ENCODE measurements at places on chromosomes 2 and 18.

DNA sequence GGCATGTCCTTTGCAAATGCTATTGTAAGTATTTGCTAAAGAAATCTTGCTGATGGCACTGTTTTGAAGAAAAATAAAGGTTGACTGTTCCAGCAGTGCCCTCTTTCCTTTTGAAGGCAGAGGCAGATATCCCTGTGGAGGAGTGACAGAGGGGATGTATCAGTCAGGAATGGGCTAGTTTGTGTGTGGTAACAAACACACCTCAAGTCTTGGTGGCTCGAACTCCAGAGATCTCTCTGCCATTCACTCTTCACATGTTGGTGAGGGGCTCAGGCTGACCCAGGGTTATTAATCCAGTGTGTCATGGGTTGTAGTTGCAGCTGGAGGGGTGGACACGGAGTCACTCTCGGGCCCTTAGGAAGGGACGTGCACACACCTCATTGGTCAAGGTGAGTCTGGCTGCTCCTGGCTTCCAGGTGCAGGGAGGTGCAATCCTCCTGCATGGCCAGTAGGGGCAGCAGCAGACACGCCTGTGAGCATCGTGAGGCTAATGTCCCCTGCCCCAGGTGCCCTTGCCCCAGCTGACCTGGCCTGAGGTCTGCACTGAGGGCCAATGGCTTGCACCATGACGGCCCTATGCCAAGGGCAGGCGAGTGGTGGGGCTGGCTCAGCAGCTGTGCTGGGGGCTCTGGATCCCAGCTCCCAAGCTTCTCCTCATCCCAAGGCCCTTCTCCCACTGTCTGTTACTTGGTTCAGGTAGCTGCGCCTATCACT is 146.5 kb downstream of the ASB1 start:
- DNase-seq = no peak

GRCh38 chr18:42632801-42633200 is 482.7 kb downstream of the RIT2 start:
- no peak for DNase-seq

DNA sequence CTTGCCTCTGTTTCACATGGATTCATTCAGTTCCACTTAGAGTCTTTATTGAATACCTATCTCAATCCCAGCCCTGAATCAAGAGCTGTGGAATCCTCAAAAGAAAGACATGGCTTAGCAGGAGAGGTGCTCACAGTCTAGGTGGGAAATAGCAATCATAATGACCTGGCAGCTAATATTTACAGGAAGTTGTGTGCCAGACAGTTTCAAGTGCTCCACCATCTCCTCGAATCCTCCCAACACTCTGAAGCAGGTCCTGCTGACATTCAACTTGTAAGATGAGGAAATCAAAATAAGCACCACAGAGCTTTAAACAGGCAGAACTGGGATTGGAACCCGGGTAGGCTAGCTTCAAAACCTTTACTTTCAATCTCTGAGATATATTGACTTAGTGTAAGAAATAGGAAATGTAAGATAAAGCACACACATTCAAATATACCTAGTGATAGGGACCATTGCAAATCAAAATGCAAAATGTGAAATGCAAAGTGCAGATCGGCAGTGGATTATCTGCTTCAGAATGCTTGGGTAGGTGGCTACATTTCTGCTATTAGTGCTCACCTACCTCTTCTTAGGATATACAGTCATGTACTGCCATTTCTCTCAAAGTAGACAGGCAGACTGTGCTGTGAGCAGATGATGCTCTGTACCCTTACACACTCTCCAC is 182.0 kb downstream of the PRKCE start:
- DNase-seq = no peak

DNA sequence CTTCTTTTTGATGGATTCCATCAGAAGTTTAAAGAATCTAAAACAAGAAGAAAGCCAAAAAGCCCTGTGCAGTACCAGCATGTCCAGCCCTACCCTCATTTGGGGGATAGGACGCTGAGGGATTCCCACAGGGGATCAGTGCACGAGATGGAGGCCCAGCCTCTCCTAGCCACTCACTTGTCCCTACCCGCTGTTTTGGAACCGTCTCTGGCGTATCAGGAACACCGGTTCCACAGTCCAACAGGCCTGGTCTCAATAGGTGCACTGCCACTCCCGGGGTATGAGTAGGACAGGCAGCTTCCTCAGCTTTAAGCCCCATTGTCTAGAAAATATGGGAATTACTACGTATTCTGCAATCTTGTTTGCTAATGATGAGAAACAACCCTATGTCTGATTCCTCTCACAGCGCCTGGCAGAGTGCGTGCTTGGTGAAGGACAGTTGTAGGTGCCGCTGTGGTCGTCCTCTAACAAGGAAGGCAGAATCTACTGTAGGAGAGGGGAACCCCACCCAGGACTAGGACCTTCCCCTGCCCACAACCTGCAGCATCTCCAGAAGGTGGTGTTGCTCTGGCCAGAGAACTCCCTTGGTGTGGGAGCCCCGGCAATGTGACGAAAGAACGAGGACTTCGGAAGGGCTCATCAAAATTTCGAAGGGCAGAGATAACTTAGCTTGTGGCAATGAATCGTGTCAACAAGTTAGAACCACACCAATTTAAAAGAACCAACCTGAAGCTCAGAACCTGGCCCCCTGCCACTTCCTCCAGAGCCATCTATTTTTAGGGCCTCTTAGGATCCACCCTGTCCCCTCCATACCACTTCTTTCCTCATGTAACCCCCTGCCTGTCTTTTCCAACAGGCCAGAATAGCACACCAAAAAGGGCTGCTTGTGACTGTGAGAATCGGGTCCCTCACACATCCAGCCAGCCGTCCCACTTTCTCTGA is 71.7 kb downstream of the POLR1A start:
- DNase-seq = no peak

DNA sequence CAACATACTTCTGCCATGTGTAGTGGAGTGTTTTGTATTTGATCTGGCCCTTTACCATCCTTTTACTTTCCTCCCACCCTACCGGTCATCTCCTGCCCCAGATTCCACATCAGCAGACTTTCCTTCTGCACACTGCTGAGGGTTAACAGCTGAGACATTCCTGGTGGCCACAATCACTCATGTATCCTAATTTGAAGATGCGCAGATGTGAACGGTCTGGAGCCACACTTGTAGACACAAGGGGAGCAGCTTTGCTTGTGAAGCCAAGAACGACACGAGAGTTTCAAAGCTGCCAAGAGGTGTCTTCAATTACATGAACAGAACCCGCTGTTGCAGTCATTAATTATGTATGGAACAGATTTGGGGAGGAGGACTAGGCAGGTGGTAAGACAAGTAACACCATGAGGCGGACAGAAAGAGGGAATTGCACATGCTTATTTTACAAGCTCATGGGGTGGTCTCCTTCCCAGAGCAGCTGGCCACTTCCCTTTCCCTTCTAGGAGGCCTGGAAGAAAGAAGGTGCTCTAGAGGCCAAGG is 260.7 kb upstream of the KLHL29 start:
- no peak for DNase-seq

DNA sequence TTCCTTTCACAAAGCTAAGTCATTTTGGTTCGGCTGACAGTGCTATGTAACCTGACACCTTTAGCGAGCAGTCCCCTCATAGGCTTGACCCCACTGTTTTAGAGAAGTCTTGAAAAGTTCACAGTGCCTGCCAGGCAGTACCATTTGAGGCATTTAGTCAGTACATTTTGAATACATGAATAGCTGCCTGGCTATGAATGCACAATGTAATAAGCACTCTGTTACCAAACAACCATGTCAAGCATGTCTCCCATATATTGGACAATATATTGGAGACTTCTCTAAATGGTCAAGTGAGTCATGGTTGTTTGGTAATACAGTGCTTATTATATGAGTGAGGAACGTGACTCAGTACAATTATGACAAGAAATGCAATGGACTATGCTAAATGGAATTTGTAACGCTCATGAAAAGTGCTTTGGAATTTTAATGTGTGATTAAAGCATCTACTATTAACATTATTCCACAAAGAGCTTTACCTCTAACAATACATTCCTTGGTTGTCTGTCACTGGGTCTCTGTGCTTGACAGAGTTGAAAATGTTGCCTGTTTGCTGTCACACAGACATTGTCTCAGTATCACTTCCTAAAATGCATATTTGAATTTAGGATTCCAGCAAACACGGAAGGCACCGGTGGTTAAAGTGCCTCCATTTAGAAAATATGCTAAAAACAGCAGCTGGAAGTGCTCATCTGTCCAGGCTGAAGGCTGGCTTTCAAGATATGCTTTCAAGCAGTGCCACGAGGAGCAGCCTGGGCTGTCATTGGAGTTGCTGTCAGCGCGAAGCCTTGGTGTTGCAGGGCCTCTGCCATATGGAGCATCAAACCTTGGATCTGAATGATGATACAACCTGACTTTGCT is 458.6 kb downstream of the FBXO15 start:
- DNase-seq = no peak

DNA sequence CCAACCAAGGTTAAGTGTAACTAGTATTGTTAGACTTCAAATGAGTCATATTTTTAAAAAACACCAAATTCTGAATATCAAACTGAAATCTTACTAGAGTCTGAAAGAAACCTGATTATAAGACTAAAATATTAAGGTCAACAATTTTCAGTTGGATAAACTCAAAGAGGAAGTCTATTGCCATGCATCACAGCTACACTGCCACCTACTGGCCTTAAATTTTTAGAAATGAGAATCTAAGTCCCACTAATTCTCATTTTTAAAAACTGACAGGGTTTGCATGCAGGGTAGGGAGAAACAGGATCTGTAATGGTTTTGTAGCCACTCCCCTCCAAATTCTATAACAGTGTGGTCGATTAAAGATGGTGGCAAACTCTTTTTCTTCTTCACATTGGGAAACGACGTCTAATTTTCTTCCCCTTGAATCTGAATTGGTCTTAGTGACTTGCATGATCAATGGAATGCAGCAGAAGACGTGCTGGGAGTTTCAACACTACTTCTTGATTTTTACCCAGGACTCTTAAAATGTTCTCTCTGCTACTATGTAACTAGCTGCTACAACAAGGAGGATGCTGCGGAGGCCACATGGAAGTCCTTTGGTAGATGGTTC is 176.1 kb upstream of the SESTD1 start:
- DNase-seq = no peak

- DNase-seq = no peak
Observed at GRCh38 chr2:150388289-150388625, 99.2 kb downstream of the RND3 start.

- DNase-seq = no peak
Observed at GRCh38 chr2:237752761-237753165, 45.8 kb upstream of the RBM44 start.

- DNase-seq = no peak
Observed at GRCh38 chr2:200509235-200509611, 645 bp downstream of the KCTD18 start.

- DNase-seq = no peak
Observed at GRCh38 chr2:97675430-97676113, 6.1 kb downstream of the C2orf92 start.

DNA sequence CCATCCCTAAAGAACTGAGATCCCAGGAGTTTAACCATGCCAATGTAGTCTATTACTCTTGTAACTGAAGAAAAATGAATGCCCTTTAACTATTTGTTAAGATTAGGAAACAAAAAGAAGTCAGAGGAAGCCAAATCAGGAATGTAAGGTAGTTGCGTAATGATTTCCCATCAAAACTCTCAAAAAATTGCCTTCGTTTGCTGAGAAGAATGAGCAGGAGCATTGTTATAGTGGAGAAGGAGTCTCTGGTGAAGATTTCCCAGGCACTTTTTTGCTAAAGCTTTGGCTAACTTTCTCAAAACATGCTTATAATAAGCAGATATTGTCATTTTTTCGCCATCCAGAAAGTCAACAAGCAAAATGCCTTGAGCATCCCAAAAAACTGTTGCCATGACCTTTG is 224.0 kb upstream of the SIX2 start:
- DNase-seq = no peak

DNA sequence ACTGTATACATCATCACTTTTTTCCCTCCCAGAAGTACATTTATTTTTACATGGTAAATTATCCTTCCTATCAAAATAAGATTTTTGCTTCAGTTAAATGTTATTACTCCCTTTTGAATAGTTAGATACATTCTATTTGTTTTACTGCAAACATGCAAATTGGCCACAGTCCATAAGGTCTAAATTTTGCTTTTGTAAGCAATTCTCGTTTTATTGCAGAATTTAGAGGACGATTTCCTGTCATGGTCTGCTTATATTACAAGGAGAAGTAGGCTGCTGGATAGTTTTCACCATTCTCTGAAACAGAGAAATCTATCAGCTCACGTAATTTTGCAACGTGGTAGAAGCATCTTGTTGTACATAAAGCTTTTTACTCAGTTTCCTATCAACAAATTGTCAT is 1632.5 kb downstream of the LRP1B start:
- no peak for DNase-seq

DNA sequence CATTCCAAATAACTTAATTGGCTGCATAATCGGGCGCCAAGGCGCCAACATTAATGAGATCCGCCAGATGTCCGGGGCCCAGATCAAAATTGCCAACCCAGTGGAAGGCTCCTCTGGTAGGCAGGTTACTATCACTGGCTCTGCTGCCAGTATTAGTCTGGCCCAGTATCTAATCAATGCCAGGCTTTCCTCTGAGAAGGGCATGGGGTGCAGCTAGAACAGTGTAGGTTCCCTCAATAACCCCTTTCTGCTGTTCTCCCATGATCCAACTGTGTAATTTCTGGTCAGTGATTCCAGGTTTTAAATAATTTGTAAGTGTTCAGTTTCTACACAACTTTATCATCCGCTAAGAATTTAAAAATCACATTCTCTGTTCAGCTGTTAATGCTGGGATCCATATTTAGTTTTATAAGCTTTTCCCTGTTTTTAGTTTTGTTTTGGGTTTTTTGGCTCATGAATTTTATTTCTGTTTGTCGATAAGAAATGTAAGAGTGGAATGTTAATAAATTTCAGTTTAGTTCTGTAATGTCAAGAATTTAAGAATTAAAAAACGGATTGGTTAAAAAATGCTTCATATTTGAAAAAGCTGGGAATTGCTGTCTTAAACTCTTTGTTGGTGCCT is 1.4 kb downstream of the PCBP1 start:
- no peak for DNase-seq

GRCh38 chr18:37421341-37422077 is 144.1 kb downstream of the CELF4 start:
- DNase-seq = no peak

- no peak for DNase-seq
Observed at GRCh38 chr2:71700041-71700657, 246.8 kb downstream of the DYSF start.

DNA sequence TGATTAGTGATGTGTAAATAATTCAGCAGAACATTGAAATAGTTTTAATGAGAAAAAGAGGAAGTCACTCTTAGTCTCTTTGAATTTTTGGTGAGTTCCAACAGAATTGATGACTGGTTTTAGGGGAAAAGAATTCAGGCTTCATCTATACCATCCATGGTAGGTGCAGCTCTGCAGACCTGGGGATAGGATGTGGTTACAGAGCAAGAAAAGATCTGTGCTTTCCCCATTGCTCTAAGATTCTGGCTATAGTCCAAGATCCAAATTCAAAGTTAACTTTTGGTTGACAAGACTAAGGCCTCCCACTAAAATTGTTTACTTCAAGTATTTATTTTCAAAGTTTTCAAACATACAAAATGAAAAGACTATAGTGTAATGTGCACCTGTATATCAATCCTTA is 3.6 kb downstream of the UGT1A10 start:
- DNase-seq = no peak

DNA sequence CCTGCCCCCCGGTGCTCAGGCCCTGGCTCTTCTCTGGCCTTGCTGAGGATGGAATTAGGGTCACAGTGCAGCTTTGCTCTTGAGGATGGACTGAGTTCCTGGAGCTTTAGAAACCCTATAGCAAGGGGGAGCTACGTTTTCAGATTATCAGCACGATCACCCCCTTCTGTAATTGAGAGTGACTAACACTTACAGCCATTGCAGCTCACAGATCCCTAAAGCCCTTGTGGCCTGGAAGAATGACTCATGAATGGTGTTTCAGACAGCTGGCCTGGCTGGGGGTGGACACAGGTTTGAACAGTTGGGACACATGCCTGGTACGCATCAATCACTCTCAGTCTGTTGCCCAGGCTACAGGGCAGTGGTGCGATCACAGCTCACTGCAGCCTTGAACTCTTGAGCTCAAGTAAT is 79.7 kb upstream of the IGFBP5 start:
- no peak for DNase-seq
